ENCODE measurements at places on chromosomes 1 and 21.

DNA sequence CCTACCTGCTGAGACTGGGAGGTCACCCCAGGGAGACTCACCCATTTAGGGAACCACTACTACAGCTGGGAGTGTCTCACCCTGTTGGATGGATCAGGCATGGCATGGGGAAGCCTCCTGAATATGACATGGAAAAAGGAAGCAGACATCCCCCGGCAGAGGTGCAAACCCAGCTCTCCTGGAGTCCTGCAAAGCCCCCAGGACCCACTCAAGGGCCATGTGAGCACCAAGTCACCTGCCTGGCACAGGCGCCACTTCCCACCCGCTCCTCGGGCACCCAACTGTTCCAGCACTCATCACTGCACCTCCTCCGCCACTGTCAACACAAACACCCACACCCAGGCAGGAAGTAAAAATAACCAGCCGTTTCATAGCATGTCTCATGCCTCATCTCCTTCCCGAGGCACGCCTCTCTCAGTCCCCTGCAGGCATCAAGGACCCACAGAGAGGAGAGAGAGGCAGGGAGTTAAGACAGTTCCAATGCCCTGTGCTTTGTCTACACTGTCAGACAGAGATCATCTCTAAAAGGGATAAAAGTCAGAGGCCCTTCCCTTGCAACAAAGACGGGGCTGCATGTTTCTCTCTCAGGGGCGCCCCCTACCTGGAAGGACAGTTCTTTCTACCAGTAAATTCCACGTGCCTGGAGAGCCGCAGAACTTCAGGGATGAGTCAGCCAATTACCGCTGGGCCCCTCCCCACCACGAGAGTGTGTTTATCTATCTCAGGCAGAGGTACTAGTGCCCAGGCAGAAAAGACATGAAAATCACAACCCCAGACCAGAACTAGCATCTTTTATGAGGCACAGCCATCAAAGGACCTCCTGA is 150.1 kb upstream of the SOD1 start:
- no peak for DNase-seq

DNA sequence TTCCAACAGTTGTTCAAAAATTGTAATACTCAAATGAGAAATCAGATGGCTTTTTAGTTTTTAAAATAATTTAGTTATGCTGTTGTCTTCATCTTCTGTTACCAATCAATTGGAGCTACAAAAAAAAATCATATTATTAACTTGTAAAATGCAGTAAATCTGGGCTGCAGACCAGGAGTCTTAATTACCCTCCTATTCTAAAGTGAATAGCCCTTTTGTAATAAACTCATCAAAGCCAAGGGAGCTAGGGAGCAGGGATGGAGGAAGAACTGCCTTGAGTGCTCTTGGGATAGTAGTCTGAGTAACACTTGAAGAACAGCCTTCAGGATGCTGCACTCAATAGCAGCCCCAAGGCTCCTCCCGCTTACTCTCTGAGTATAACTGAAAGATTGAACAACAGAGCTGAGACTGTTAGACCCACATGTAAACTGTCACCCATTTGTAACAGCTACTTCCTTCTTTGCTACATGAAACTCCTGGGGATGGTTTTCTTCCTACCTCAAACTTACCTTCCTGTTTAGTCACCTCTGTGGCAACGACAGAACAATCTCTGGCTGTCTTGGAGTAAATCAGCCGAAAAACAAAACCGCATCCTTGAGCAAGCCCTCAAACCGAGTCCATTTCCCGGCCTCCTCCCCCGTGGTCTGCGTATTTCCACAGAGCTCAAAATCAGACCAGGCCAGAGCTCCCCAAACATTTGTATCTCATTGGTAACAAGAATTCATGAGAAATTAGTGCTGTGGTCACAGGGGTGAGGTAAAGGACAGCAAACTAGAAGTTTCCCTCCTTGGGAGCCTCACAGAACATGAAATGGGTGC is 55.9 kb downstream of the CD58 start:
- DNase-seq: no peak

- DNase-seq: no peak
Observed at GRCh38 chr1:208238710-208239472, 5.3 kb downstream of the PLXNA2 start.

DNA sequence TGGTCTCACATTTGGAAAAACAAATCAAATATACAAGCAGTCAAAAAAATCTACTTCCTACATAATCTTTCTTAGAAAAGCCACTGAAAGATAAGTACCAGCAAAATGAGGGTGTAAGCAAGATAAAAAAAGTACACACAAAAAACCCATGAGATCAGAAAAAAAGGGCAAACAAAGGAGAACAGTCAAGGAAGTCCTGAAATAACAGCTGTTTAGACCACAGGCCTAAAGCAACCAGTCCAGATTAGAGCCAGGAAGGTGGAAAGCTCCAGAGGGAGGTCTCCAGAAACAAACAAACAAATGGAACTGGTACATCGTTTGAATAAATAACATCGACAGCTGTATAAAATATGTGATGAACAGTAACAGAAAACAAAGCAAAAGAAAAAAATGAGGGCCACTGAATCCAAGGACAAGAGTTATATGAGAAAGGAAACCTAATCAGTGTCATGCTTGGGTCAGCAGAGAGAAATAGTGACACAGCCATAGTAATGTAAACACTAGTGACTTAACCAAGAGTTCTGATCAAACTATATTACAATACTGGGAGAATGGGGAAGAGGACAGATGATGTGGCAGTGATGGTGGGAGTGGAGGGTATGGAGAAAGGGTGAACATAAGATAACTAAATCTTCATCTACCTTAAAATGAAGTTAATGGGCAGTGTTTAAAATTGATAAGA is 67.5 kb downstream of the NVL start:
- DNase-seq: no peak

- no peak for DNase-seq
Observed at GRCh38 chr1:92756537-92756936, 28.4 kb downstream of the EVI5 start.

DNA sequence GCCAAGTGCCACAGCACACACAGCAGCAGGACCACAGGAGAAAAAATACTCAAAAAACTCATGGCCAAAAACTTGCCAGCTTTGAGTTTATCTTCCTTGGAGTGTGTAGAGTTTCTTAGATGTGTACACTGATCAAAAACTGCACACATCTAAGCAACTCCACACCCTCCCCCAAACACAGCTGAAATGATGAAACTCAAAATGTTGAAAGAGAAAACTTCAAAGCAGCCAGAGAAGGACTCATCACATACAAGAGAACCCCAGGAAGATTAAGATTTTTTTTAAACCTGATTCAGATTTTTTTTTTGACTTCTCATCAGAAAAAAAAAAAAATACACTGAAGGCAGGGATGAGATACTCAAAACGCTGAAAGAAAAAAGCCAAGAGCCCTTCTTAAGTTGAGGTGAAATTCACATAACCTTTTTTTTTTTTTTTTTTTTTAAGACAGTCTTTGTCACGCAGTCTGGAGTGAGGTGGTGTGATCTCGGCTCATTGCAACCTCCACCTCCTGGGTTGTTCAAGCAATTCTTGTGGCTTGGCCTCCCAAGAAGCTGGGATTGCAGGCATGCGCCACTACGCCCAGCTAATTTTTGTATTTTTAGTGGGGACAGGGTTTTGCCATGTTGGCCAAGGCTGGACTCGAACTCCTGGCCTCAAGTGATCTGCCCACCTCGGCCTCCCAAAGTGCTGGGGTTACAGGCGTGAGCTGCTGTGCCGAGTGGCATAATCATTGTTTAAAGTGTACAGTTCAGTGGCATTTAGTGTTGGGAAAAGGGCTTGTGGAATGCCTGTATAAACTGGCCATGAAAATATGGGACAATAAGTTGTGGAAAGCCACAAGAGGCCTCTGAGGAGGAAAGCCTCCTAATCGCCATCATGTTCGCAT is 20.9 kb upstream of the PDXK start:
- no peak for DNase-seq

DNA sequence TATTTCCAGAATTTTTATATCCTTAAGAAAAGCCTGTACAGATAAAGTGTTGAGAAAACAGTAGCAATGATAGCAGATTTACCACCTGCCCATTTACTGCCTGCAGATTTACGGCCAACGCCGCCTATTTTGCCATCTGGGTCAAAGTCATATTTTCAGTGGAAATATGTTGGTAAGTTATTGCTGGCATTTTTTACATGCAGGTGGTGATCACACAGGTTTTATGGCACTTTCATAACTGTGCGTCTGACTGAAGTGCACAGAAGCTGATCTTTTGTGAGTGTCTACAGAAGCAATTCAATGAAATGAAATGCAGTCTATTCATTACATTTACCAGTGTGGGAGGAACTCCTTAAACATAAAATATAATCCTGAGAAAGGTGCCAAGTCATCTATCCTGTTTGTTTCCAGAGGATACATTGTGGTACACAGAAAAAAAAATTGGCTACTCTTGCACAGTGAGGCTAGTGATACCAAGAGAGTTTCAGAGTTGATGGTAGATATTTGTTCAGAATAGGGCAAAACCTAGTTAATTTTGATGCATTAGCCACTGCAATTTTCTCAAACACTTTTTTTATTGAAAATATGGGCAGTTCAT is 458.5 kb downstream of the NEGR1 start:
- DNase-seq: no peak

- DNase-seq: no peak
Observed at GRCh38 chr1:235136111-235136510, 7.5 kb upstream of the TOMM20 start.

- no peak for DNase-seq
Observed at GRCh38 chr1:194174528-194174927, 988.1 kb upstream of the B3GALT2 start.

- no peak for DNase-seq
Observed at GRCh38 chr1:213680677-213681325, 307.0 kb upstream of the PROX1 start.

DNA sequence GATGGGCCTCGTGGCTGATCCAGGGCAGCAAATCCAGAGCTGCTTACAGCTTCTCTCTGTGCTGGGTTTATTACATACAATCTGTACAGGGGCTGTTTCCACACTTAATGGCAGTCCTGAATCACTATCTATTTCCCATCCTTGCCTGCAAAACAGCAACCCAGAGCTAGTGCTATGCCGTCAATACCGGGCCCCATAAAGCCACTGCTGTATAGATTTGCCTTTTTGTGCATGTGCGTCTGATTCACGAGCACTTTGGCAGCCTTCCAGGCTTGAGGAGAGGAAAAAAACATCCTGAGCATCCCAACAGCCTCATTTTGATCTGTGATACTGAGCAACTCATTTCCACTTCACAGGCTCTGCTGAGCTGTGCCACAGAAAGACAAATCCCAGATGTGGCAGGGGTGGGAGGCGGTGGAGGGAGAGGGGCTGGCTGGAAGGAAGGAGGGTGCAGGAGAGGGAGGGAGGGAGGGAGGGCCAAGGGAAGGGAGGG is 65.2 kb upstream of the TARBP1 start:
- DNase-seq: peak; percentile 86

All from left hindlimb (tissue), 1 donor.